ENCODE measurements at places on chromosomes 2 and 18. TPM values are rescaled to one million over a fixed set of nuclear protein-coding genes. Genes with fewer than 3 reads are reported as not detected.

The SLC19A3 gene
- polyA plus RNA-seq: 81.5 TPM

The IL36G gene
- polyA plus RNA-seq: not detected

The LONRF2 gene
- polyA plus RNA-seq: 0.43 TPM

DNA sequence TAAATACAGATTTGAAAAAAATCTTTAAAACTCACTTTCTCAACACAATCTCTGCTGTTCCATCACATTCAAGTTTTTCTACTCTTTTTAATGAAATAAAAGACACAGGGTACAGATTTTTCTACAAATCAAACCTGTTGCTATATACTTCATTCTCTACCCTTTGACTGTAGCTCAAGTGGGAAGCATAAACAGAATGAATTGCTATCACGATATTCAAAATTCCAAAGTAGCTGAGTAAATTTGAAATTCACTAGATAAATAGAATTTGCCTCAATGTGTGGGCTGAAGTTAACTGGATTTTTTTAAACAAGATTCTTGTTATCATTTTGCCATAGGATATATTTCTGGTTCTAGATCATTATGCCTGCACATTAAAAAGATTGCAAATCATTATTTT, 185.9 kb downstream of the ZNF521 start:
- H3K27me3 ChIP-seq: no peaks in the 10 kb centered on the region
- H3K27ac ChIP-seq: no peak overlapping the region
- H3K4me3 ChIP-seq: no peak overlapping the region
- no peaks in the 10 kb centered on the region for H3K4me1 ChIP-seq

- peak; percentile 89 for DNase-seq
- H3K4me3 ChIP-seq: no peak overlapping the region
- H3K4me1 ChIP-seq: no peaks in the 10 kb centered on the region
- H3K36me3 ChIP-seq: no peaks in the 10 kb centered on the region
- H3K27ac ChIP-seq: peak overlapping the region; percentile 92
- H3K27me3 ChIP-seq: no peaks in the 10 kb centered on the region
These were observed 380.0 kb upstream of the ACVR2A start for GRCh38 chr2:147464737-147465357.

DNA sequence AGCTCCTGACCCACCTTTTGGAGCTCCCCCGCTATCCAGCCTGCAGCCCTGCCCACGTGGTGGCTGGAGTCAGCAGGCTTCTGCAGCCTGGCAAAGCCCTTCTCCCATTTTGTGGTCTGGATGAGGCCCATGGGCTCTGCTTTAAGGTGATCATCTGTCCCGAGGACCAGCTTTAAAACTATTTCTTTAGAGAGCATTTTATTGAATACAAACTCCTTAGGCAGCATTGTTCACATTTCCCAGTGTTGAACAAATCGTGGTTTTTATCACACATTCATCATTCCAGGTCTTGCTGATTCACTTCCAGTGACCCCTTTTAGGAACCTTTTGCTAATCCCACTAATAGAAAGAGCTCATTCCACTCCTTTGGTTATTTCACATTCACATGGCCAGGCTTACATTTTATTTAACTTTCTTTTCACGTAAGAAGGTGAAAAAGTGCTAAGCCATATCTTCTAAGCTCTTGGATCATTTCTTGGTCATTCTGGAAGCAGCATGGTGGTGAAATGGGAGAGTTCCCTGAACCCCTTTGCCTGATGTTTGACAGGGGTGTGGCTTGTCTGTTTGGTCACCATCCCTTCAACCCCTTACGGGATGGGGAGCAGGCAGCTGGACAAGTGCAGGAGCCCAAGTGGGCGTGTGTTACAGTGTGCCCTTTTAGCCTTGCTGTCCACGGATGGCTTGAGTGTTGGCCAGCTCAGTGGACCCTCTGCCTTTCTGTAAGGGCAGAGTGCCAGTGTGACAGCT, 80.4 kb upstream of the RAPGEF4 start:
- H3K27me3 ChIP-seq: peaks cover 2% of the 10 kb centered on the region
- H3K36me3 ChIP-seq: no peaks in the 10 kb centered on the region
- no peaks in the 10 kb centered on the region for H3K4me1 ChIP-seq
- H3K4me3 ChIP-seq: no peak overlapping the region

GRCh38 chr2:107407017-107407416, 419.7 kb upstream of the RGPD4 start:
- H3K27me3 ChIP-seq: no peaks in the 10 kb centered on the region
- H3K4me1 ChIP-seq: no peaks in the 10 kb centered on the region
- H3K4me3 ChIP-seq: no peak overlapping the region
- H3K27ac ChIP-seq: no peak overlapping the region
- DNase-seq: no peak

- no peaks in the 10 kb centered on the region for H3K4me1 ChIP-seq
- H3K36me3 ChIP-seq: no peaks in the 10 kb centered on the region
- no peak overlapping the region for H3K27ac ChIP-seq
- no peaks in the 10 kb centered on the region for H3K27me3 ChIP-seq
- no peak for DNase-seq
These were observed 652.1 kb upstream of the ZNF804A start for GRCh38 chr2:183946193-183946592.

- no peaks in the 10 kb centered on the region for H3K27me3 ChIP-seq
- DNase-seq: no peak
- H3K4me3 ChIP-seq: no peak overlapping the region
- no peak overlapping the region for H3K27ac ChIP-seq
These were observed 23.1 kb downstream of the ELP2 start for GRCh38 chr18:36152781-36153180.

GRCh38 chr2:152022090-152022489, 76.8 kb downstream of the CACNB4 start:
- no peak overlapping the region for H3K4me3 ChIP-seq
- H3K4me1 ChIP-seq: no peaks in the 10 kb centered on the region
- no peaks in the 10 kb centered on the region for H3K36me3 ChIP-seq

DNA sequence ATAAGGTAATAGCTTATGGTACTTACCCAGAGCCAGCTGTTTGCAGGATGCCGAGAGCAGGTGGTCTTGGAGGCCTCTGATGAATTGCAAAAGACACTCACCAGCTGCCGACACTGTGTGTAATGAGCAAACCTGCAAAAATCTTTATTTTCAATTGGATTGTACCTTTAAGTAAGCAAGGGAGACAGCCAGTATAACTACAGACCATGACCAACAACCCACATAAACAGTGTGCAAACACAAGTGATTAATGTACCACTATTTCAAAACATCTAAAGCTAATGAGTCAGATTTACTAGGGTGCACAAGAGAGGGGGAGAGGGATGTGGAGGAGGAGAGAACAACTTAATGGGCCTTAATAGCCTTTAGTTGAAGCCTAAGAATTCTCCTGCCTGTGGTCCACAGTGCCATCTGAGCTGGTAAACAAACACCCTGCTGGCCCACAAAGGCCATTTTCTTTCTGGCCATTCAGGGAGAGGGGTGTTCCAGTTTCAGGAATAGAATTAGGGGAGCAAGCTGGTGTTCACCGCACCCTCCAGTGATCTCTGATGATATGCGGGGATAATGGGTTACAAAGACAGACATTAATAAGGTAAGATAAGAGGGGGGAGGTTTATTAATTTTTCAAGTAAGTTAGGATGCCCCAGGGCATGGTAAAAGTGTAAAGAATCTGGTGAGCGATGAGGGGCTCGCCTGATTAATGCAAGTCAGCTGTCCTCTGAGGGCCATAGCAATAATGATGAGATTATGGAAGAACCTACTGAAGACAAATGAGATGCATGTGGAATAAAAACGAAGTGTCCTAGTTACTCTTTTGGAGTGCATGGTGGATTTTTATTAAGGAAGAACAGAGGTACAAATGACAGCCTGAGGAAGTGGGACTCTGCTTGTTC, 196.4 kb downstream of the HRH4 start:
- no peaks in the 10 kb centered on the region for H3K4me1 ChIP-seq
- no peak for DNase-seq
- H3K27ac ChIP-seq: no peak overlapping the region
- H3K36me3 ChIP-seq: no peaks in the 10 kb centered on the region
- no peak overlapping the region for H3K4me3 ChIP-seq

DNA sequence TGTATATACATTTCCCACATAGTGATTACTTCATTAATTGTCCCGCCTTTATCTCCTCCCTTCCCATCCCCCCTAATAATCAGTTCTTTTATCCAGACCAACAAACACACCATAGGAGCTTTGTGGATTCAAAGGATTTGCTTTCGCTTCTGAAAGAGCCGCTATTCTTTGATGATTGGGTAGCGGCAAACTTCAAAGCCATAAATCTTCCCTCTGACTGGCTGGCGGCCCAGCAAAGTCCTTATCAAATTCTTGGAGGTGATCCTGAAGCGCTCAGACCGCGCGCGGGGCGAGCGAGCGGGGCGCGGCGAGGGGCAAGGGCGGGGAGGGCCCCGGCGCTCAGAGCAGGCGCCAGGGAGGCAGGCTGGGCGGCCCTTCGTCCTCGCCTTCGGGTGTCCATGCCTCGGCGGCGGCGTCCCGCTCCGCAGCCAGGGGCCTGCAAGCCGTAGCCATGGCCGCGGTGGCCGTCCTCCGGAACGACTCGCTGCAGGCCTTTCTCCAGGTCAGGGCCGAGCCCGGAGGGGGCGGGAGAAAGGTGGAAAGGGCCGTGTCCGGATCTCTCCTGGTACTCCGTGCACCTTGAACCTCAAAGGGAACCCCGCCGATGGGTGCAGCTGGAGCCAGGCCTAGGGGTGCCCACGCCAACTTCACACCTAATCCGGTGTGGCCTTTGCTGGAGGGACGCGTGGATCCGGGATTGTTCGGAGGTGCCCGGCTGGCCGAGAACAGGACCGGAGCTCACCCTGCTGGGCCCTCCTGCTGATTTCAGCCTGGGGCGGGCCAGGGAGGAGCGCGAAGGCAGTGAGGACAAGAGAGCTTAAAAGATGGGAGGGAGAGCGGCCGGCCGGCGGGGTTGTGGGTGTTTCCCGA, at the start of gene SP5:
Gene SP5, plus strand, starts transcription at position 276 of the 870 bp plus-strand sequence. Its CDS starts 176 bp downstream, at position 452.
- H3K27ac ChIP-seq: no peak within 1 kb of the TSS
- peaks cover 27% of the 10 kb centered on the region for H3K4me1 ChIP-seq
- peaks cover 10% of the 10 kb centered on the region for H3K27me3 ChIP-seq
- H3K4me3 ChIP-seq: peak within 1 kb of the TSS; percentile 61
- DNase-seq: peak; percentile 91
- H3K36me3 ChIP-seq: no peaks in the 10 kb centered on the region

Data from small intestine (tissue), 16 donors.